ENCODE measurements at places on chromosomes 1 and 21. TPM values are rescaled to one million over a fixed set of nuclear protein-coding genes. Genes with fewer than 3 reads are reported as not detected.

COA7 gene
- 13.8 TPM for polyA plus RNA-seq

DCST2 gene
- polyA plus RNA-seq = 2.6 TPM

FGR gene
- 12.6 TPM for polyA plus RNA-seq

CFHR5 gene
- polyA plus RNA-seq = not detected

IFNLR1 gene
- polyA plus RNA-seq = 8.1 TPM

ADGRB2 gene
- polyA plus RNA-seq = 4.8 TPM

DNA sequence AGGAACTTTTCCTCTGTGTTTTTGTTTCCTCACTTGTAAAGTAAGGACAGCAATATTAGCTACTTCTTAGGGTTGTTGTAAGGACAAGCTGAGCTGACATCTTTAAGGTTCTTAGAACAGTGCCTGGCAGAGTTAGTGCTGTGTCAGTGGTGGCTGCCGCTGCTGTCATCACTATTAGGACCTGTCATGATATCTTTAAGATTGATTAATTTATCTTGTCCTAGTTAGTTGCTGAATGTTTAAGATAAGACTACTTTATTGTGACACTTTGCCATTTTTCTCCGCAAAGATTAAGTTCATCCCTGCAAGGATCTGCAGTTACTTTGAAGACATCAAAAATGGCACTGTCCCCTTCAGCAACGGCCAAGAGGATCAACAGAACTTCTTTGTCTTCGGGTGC, 40.1 kb upstream of the GPR88 start:
- DNase-seq = no peak
- H3K4me3 ChIP-seq = no peak overlapping the region
- no peaks in the 10 kb centered on the region for H3K4me1 ChIP-seq
- H3K27ac ChIP-seq = no peak overlapping the region
- H3K36me3 ChIP-seq = peaks cover 9% of the 10 kb centered on the region

DNA sequence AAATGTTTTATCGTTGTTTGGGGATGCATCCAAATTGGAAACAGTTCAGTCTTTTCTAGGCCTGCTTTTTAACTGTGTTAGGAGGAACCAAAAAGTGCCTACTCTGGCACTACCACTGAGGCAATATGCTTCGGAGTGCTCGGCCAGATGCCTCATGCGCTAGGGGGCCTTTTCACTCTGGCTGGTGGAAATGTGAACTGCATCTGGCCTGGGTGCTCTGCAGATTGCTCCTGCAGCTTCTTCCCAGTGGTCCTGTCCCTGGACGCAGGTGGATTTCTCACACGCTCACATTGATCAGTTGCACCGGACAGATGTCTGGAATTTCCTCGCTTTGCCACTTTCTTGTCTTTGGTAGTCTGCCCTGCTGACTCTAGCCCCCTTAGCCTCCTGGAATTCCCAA, 330.2 kb upstream of the FMN2 start:
- no peak overlapping the region for H3K27ac ChIP-seq
- H3K4me3 ChIP-seq = no peak overlapping the region
- H3K4me1 ChIP-seq = no peaks in the 10 kb centered on the region
- DNase-seq = no peak

DNA sequence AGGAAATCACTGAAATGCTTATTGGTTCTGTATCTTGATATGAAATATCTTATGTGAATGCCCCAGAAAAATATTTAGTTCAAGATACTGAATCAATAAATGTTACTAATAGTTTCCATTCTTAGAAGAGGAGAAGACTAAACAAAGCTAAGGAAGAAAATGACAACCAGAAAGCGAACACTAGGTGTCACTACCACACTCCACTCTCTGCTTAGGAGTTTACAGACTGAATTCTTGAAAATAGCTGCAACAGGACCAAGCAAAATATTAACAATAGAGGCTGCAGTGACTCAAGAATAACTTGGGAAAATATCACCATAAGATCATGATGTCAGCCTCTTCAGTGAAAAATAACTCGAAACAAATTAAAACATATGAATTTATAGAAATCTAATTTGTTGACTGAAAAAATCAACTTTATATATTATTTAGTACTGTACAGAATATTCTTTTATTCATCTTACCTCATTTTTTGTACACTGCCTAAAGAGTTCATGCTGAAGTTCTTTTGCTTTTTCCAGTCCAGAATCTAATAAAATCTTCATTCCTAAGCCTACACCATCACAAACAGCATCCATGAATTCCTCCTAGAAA, 61.6 kb downstream of the KIF14 start:
- H3K36me3 ChIP-seq = no peaks in the 10 kb centered on the region
- H3K27ac ChIP-seq = no peak overlapping the region
- H3K27me3 ChIP-seq = no peaks in the 10 kb centered on the region
- DNase-seq = peak; percentile 46
- no peak overlapping the region for H3K4me3 ChIP-seq

GRCh38 chr1:40039245-40039756, 1.2 kb upstream of the CAP1 start:
- H3K36me3 ChIP-seq = no peaks in the 10 kb centered on the region
- no peak for DNase-seq
- H3K27ac ChIP-seq = peak overlapping the region; percentile 99
- H3K4me3 ChIP-seq = peak overlapping the region; percentile 97

DNA sequence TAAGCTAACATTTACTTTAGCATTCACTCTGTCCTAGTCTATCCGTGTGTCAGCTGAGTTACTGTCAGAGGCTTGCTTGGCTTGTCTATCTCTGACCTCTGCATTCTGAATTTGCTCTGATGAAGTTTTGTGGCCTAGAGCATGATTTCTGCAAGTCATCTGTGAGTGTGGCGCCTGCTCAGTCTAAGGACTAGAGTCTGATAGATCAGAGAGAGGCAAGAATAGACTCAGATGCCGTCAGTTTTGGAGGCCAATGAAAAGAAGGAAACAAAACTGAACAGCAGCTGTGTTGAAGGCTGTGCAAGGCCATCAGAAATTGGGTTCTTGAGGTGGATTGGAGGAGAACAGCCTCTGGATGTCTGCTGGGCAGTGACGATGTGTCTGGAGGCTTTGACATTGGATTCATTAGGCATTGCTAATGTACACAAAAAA, 573.1 kb downstream of the USP25 start:
- no peaks in the 10 kb centered on the region for H3K27me3 ChIP-seq
- no peak for DNase-seq
- H3K4me3 ChIP-seq = no peak overlapping the region
- no peak overlapping the region for H3K27ac ChIP-seq
- no peaks in the 10 kb centered on the region for H3K36me3 ChIP-seq
- no peaks in the 10 kb centered on the region for H3K4me1 ChIP-seq

GRCh38 chr1:168319691-168320090, 39.0 kb downstream of the TBX19 start:
- no peaks in the 10 kb centered on the region for H3K4me1 ChIP-seq
- no peak overlapping the region for H3K4me3 ChIP-seq
- no peaks in the 10 kb centered on the region for H3K36me3 ChIP-seq
- no peak for DNase-seq
- H3K27me3 ChIP-seq = no peaks in the 10 kb centered on the region
- H3K27ac ChIP-seq = no peak overlapping the region

GRCh38 chr21:45135122-45135521, 60.7 kb downstream of the ADARB1 start:
- H3K27ac ChIP-seq = no peak overlapping the region
- H3K4me1 ChIP-seq = peaks cover 20% of the 10 kb centered on the region
- DNase-seq = no peak
- H3K36me3 ChIP-seq = no peaks in the 10 kb centered on the region

- H3K27ac ChIP-seq = no peak overlapping the region
- no peaks in the 10 kb centered on the region for H3K36me3 ChIP-seq
- no peak for DNase-seq
- H3K4me1 ChIP-seq = no peaks in the 10 kb centered on the region
- H3K4me3 ChIP-seq = no peak overlapping the region
- H3K27me3 ChIP-seq = no peaks in the 10 kb centered on the region
Measured at GRCh38 chr1:27876341-27877114, 4.2 kb downstream of the THEMIS2 start.

GRCh38 chr1:226438007-226438406, 30.1 kb upstream of the PARP1 start:
- no peak overlapping the region for H3K4me3 ChIP-seq
- no peak overlapping the region for H3K27ac ChIP-seq
- no peaks in the 10 kb centered on the region for H3K36me3 ChIP-seq
- no peaks in the 10 kb centered on the region for H3K4me1 ChIP-seq

DNA sequence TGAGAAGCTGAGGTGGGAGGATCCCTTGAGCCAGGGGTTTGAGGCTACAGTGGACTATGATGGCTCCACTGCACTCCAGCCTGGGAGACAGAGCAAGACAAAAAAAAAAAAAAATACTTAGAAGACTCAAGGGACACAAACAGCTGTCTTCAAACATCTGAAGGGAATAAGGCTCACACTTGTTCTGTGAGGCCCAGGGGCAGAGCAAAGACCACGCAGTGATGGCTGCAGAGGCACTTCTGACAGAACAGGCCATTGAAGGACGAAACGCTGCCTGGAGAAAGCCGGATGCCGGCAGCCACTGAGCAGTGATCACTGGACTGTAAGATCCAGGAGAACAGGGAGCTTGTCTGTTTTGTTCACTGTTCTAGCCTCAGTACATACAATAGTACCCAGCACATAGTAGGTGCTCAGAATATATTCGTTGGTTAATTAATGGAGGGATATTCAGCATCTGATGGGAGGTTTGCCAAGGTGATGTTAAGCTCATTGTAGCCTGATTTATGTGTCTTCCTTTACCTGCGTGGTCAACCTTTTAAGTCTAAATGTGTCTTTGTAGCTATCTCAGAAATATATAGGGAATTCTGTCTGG, 12.1 kb upstream of the NDC1 start:
- no peaks in the 10 kb centered on the region for H3K27me3 ChIP-seq
- DNase-seq = no peak
- no peak overlapping the region for H3K4me3 ChIP-seq
- peaks cover 11% of the 10 kb centered on the region for H3K36me3 ChIP-seq
- H3K4me1 ChIP-seq = no peaks in the 10 kb centered on the region

GRCh38 chr1:218259800-218260199, 25.3 kb upstream of the RRP15 start:
- H3K27ac ChIP-seq = no peak overlapping the region
- no peaks in the 10 kb centered on the region for H3K27me3 ChIP-seq
- no peaks in the 10 kb centered on the region for H3K36me3 ChIP-seq
- DNase-seq = peak; percentile 5

DNA sequence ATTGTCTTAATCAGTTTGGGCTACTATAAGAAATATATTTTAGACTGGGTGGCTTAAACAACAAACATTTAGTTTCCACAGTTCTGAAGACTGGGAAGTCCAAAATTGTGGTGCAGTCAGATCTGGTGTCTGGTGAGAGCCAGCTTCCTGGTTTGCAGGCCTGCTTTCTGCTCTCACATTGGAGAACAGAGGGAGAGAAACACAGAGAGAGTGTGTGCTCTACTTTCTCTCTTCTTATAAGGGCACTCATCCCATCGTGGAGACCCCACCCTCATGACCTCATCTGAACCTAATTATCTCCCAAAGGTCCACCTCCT, 4.1 kb downstream of the LEPR start:
- no peak overlapping the region for H3K27ac ChIP-seq
- peaks cover 4% of the 10 kb centered on the region for H3K4me1 ChIP-seq
- no peak for DNase-seq
- no peak overlapping the region for H3K4me3 ChIP-seq
- H3K36me3 ChIP-seq = peaks cover 14% of the 10 kb centered on the region

DNA sequence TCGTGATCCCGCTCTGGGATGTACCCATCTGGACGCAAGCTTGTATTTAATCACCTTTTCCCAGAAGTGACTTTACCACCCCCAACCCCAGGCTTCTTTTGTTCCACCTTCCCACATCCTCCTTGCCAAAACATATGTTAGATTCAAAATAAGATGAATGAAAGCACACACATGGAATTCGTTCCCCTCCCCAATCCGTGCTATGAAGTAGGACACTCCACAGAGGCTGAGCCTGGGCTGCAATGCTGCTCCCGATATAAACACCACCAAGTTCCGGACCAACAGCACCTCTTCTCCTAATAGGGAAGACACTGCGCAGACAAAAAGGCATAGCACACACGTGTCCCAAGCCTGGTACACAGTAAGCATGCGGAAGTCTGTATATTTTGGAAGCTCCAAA, 86.1 kb downstream of the CLSTN1 start:
- H3K27ac ChIP-seq = no peak overlapping the region
- peaks cover 43% of the 10 kb centered on the region for H3K36me3 ChIP-seq
- H3K4me3 ChIP-seq = no peak overlapping the region

DNA sequence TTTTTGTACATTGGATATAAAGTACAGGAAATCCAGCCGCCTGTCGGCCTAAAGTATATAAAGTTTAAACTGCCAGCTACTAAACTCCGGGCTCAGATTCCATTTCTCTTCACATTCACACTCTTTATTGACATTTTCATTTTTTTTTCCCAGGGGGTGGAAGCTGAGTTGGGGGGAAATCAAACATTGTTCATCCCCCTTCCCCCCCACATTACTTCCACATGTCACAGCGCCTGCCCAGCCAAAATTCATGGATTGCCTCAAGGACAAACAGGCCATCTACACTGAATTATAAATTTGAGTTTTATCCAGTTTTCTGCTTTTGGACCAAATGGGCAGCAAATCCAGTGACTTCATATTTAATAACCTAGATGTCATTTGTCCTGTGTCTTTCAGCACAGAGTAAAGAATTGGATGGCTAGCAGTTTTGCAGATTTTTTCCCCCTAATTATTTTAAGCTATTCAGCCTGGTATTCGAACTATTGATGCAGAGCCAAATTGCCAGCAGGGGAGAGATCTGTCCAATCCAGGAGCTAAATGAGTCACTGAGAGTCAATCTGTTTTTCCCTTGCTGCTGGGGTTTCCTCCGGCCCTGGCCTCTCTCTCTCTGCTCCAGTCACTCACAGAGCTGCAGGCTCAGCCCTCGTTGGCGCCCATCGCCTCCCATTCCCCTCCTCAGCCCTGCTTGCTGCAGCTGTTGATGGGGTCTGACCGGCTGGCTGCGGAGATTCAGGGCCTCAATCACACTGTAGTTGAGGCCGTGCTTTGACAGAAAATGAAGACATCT, 98.0 kb downstream of the LMO4 start:
- H3K36me3 ChIP-seq = no peaks in the 10 kb centered on the region
- H3K27me3 ChIP-seq = no peaks in the 10 kb centered on the region
- no peak overlapping the region for H3K27ac ChIP-seq
- no peaks in the 10 kb centered on the region for H3K4me1 ChIP-seq
- no peak overlapping the region for H3K4me3 ChIP-seq

DNA sequence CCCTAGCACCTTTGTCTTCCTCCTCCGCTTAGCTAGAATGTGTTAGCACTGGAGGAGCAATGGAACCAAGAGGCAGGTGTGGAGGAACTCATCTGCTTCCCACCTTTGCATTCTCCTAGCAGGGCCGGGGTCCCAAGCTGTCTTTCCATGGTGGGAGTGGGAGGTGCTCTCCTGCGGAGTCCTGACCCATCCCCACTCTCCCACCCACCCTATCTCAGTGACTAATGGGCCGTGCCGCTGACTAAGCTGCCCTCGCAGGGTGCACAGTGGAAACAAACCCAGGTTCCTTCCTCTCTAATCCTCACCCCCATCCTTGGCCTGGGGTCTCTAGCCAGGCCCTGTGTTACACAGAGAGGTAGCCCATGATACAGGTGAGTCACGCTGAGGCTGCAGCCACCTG, 177.5 kb downstream of the HIVEP3 start:
- no peak overlapping the region for H3K27ac ChIP-seq
- no peak overlapping the region for H3K4me3 ChIP-seq
- no peaks in the 10 kb centered on the region for H3K27me3 ChIP-seq
- H3K36me3 ChIP-seq = no peaks in the 10 kb centered on the region
